Cerebellar cortex (tissue), 1 donor: ENCODE measurements at places on chromosomes 12 and 14.

GRCh38 chr12:6029401-6029800, 84.3 kb upstream of the ANO2 start:
- DNase-seq = no peak

DNA sequence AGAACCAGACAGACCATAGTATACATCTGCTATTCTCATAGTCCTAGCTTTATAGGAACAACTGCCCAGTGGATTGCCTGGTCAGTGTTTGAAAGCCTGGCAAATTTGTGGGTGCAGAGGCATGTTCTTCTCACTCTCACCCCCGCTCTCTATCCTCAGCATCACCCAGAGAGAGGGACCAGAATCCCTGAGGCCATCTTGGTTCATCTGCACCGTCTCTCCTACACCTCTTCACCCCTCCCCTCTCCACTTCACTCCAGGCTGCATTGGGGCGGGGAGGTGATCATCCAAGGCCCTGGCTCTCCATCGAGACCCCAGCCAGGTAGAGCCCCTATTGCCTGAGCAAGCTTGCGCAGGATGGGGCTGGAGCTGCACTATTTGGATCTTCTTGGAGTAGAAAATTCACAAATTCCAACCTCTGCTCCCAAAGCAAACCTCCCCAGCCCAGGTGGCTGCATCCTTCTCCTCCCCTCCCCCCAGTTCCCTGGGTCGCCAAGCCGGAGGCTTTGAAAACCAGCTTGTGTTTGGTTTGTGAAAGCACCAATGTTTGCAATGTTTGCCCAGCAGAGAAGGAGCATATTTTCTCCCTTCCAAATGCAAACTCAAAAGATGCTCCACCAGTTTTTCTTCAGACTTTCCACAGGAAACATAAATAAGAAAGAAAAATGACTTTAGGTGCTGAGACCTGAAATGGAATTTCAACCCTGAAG, 18.6 kb upstream of the COL2A1 start:
- DNase-seq = no peak

GRCh38 chr12:57627501-57628279, 5.3 kb downstream of the B4GALNT1 start:
- DNase-seq = peak; percentile 35

GRCh38 chr14:67245104-67245503, 3.9 kb downstream of the PALS1 start:
- DNase-seq = no peak

DNA sequence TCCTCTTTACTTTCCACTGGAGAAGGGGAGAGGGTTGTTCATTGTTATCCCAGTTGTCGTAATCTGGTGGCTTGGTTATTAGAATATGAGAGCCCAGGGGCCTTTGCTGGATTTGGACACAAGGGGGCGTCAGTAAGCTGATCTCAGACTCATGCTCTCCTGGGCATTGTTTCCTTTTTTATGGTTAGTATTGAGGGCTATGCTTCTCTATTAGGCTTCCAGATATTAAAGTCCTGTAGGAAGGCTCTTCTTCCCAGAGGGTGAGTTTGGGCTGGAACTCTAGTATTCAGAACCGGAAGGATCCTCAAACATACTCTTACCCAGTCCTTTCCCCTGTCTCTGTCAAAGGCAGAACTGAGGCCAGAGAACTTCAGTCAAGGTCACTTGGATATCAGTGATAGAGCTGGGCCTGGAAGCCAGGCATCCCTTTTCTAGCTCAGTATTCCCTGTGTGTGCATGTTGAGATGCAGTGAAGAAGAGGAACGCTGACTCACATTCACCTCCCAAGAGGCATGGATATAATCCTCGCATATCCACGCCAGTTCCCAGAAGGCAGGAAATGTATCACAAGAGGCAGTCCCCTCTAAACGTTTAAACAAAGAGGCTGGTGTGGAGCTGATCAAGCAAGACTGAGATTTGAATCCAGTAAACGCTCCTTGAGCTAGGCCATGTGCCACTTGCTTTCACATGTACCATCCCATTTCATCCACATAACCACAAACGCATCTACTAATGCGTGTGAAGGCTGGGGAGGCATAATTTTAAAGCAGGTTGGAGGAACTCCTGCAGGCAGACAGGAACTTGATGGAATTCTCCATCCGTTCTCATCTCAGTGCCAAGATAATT, 41.6 kb downstream of the UBE3B start:
- DNase-seq = peak; percentile 66

- peak; percentile 82 for DNase-seq
Observed at GRCh38 chr12:92553389-92553788, 149.4 kb upstream of the PLEKHG7 start.

DNA sequence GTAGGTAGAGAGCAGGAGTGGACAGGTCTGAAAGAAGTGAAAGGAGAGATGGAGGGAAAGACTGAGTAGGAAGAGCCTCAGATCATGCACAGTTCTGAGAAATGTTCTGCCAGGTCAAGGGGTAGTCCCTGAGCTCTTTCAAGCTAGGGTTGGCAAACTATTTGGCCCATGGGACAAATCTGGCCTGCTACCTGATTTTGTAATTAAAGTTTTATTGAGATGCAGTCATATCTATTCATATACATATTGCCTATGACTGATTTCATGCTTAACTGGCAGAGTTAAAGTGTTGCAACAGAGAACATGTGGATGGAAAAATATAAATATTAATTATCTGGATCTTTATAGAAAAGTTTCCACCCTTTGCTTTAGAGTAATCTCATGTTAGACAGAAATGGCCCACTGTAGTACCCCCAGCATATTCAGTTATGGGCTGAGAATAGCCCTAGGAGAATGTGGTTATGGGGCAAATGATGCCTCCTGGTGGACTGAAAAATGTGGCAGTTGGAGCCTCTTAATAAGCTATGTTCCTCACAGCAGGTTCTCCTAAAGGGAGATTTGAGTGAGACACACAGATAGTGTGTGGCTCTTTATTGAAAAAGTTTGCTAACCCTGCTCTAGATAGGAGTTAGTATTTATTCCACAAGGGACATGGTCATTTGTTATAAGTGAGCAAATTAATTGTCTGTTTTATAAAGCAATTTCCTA, 476.9 kb downstream of the LRIG3 start:
- DNase-seq = peak; percentile 16

DNA sequence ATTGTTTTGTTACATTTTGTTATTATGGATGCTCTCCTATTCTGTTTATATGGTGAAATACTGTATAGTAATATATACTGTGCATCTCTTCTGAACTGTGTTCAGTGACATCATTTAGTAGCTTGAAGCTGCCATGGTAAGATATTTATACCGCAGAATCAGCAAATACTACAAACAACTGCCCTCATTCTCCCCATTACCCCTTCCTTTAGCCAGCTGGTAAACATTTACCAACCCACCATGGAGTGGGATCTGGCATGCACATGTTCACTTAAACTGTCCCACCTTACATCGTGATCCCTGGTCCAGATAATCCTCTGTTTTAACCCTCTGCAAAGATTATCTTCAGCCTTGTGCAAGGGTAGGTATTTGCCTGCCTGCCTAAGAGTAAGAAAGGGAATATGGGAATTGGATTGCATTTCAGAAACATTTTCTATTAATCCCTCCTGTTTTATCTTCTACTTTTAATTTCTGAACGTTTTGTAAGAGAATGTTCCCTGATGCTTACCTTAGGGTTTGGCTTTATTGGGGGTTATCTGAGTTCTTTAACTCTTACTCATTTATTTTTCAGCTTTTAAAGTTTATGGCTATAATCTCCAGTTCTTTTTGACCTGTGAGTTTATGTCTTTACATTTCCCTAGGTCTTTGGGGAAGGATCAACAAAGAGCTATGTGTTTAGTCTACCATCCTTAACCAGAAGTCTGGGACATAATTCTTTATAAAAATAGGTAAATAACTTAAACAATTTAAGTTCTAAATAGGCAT, 46.5 kb downstream of the FBXO34 start:
- no peak for DNase-seq

GRCh38 chr14:77458249-77458950, 507 bp downstream of the AHSA1 start:
- DNase-seq = peak; percentile 32

GRCh38 chr12:94116191-94116590, 32.2 kb upstream of the PLXNC1 start:
- DNase-seq = no peak

GRCh38 chr12:128191380-128191779, 75.6 kb upstream of the TMEM132C start:
- DNase-seq = no peak

DNA sequence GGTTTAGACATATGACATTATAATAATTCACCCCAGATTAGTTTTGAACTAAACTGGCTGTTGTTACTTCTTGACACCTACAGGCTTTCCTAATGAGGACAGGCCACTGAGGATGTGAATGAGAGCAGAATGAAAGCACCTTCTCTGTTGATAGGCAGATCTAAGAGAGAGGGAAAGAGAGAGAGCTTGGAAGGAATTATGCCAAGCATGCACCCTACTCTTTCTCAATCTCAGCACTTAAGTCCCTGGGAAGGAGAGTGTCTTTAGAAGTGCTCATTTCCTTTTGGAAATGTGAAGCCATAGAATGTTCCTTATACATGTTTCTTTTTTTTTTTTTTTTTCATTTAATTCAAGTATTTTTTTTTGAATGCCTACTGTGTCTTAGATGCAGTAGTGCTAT, 49.0 kb downstream of the TBC1D15 start:
- no peak for DNase-seq

DNA sequence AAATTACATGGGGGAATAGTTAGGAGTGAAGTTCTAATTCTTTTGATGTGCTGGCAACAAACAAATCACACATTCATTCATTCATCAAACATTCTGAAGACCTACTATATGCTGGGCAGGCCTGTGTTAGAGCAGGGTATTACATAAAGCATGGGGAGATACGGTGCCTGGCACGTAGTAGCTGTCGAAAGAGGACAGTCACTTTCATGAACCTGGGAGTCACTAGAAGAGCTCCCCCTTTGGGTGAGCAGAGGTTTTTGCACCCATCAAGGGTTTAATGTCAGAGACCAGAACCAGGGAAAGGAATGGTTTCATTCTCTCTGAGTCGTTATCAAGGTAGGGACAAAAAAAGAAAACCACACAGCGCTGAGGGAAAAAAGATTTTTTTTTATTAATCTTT, 10.0 kb downstream of the LHX5 start:
- peak; percentile 22 for DNase-seq

- DNase-seq = no peak
Observed at GRCh38 chr14:58690801-58691516, 53.2 kb downstream of the DACT1 start.

- no peak for DNase-seq
Observed at GRCh38 chr12:57720606-57721595, 17.6 kb downstream of the AGAP2 start.

- DNase-seq = no peak
Observed at GRCh38 chr12:57118711-57119271, 7.6 kb upstream of the STAT6 start.

DNA sequence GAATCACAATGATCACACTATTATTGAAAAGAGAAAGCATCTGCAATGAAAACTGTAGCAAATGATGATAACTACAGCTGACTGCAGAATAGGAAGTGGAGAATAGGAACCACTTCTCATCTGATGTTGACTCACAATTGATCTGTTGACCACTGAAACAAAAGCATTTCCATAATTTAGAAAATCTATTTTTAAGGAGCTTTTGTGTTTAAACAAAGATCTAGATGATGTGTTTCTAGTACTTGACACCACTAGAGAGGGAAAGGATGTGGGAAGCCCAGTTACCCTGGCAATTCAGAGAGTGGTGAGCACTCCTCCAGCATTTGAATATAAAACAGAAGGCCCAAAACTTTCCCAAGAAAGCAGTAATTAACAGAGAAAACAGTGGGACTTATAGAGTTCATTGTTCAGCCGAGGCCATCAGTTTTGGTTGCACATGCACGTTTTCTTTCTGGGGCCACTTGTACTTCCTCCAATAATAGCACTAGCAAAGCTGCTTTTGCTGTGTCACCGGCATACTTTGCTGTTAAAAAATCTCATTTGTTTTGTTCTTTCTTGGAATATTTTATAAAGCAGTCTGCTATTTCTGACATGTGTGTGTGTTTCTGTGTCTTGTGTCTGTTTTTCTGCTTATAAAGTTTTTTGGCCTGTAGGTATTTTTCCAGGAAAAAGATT, 76.1 kb upstream of the HECTD1 start:
- DNase-seq = no peak

- DNase-seq = no peak
Observed at GRCh38 chr12:28869197-28869596, 279.9 kb upstream of the FAR2 start.

GRCh38 chr14:70148911-70149595, 39.7 kb downstream of the SLC8A3 start:
- no peak for DNase-seq

DNA sequence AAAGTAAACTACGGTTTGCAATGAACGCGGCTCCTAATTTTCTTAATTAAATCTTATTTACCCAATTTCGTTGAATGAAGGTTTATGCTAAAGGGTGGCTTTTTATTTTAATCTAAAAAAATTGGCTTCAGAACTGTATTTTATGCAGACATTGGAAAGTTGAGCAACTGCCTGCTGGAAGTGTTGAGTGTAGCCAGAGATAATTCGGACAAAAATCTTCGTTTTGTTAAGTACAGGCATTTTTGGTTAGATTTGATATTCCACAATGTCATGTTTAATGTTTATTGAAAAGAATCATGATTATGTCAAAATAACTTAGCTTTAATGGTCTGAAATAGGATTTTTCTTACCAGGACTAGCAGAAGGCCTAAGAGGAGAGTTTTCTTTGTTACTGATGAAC, 875 bp downstream of the IRAK3 start:
- no peak for DNase-seq

DNA sequence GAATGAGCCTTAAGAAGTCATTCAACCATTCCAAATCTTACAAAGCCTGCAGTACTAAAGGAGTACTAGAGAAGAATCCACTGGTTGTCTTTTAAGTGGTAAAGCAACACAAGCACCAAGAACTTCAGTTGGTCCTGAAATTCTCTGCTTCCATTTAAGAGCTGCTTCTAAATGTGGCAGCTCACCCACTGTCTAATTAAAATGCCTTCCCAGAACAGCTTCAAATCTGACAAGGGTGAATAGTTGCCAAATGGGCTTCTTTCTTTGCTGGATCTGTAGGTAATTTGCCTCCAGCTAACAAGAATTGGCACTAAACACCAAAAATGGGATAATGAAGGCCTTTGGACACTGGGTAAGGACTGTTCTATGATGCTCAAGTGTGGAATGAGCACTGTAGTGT, 72.2 kb upstream of the NAP1L1 start:
- no peak for DNase-seq
